Cortex of kidney (tissue), 1 donor: ENCODE measurements at places on chromosomes 1 and 21.

- DNase-seq = no peak
These were observed 137.3 kb upstream of the PLXNA2 start for GRCh38 chr1:208381481-208381880.

DNA sequence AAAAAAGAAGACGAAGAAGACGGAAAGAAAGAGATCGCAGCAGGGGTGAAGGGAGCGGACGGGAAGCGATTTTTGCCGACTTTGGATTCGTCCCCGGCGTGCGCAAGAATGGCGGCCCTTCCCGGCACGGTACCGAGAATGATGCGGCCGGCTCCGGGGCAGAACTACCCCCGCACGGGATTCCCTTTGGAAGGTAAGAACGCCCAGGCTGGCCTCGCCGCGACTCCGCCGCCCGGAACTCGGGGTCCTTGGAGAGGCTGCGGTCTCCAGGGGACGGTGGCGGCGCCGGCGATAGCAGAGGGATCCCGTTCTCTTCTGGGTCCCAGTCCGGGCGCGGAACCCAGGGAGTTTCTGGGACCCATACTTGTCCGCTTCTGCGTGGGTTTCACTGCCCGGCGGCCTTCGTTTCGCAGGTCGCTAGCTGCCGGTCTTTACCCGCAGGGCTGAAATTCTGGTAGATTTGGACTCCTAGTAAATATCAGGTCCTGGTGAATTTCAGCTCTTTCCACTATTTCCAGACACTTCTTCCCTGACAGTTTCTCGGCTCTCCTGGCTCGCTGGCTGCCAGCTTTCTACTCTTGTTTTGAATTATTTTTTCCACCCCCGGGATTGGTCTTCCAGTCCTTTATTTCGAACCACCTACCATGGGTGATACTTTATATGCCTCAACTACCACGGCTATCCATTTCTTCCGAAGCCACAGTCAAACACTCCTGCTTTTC, 1.0 kb downstream of the PAX7 start:
- no peak for DNase-seq

DNA sequence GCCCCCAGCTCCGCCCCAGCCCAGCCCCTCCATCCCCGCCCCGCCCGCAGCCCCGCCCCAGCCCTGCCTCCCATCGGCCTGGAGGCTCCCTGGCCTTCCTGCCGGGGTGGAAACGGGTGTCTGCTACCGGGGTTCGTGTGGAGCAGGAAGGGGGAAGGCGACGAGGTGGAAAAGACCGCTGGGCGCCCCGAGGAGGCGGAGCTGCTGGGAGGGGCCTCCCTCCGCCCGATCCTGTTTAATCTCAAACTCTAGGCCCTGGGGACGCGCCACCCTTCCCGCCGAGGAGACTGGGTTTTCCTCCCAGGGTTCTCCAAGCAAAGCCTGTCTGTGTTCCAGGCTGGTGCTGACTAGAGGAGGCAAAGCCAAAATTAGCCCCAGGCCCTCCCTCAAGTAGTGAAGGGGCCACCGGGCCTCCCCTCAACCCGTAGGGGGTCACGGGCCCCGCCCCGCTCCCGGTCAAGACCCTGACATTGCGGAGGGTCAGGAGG, 16.2 kb upstream of the TTLL10 start:
- DNase-seq = no peak

- no peak for DNase-seq
These were observed 150.1 kb downstream of the PLA2G4A start for GRCh38 chr1:186978596-186979556.

- DNase-seq = no peak
These were observed 6.3 kb upstream of the CRYBG2 start for GRCh38 chr1:26359981-26360806.

GRCh38 chr1:12618661-12618964, 603 bp upstream of the DHRS3 start:
- DNase-seq = no peak

- no peak for DNase-seq
These were observed 60.4 kb upstream of the BACH1 start for GRCh38 chr21:29238053-29238966.

DNA sequence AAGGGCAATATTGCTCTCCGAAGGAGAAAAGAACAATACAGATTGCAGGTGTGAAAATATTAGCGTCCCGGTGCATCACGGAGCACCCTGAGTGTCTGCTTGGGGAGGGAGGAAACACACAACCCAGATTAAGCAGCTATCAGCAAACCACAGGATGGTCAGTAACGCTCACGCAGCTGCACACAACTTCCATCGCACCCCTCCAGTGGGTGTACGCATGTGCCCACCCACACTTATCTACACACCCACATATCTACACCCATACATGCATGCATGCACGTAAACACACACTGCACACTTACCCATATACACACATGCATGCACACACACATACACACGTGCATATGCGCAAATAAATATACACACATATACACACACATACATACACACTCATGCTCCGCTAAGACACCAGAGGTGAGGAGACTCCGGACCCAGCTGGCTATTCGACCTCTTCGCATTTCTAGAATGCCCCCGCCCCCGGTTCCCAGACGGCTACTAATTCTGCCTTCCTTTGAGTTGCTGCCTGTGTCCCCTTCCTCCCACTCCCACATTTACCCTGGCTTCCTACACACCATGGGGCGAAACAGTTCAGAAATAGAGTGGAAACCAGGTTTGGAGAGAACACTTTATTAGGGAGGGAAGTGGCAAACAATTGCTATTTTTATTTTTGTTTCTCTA, 26.2 kb downstream of the ITPKB start:
- no peak for DNase-seq

- no peak for DNase-seq
These were observed 40.0 kb upstream of the DHCR24 start for GRCh38 chr1:54926970-54927369.

GRCh38 chr1:17915511-17916197, 160.5 kb downstream of the ACTL8 start:
- no peak for DNase-seq

DNA sequence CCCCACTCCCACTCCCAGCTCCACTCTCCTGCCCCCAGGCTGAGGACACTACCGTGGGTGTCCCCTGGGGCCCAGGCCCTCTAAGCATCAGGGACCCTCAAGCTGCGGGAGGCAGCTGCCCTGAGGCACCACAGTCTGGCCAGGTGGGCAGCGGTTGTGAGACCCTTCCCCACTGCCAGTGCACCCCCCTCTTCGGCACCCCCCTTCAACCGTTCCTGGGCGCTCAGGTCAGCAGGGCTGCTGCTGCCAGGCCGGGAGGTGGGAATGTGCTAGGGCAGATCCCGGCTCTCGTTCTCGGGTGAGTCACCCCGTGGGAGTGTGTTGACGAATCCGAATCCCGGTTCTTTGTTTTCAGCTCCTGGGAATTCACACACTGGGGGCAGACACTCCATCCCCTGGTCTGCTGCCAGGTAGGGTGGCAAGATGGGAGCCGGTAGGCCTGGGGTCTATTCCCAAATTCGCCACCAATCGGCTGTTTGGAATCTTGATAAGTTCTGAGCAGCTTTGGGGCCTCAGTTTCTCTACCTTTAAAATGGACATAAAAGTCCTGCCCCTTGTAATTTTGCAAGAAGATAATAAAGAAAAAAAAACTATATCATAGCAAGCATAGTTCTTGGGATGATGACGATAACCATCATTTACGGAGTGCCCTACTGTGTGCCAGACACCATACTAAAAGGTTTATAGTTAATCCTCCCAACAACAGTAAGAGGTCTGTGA, 28.5 kb upstream of the CASZ1 start:
- no peak for DNase-seq

GRCh38 chr21:41583274-41583790, 75.4 kb upstream of the TMPRSS2 start:
- no peak for DNase-seq

DNA sequence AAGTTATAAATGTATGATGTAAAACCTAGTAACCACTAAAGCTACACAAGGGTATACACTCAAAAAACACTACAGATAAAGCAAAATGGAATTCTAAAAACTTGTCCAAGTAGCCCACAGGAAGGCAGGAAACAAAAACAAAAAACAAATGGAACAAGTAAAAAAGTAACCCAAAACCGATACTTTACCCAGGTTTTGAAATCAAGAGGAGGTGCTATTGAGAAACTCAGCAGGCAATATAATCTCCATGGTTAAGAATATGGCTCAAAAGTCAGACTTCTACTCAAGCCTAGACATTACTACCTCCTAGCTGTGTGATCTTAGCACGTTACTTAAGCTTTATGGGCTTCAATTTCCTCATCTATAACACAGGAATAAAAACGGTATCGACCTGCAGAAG, 13.3 kb downstream of the RBBP5 start:
- DNase-seq = no peak

DNA sequence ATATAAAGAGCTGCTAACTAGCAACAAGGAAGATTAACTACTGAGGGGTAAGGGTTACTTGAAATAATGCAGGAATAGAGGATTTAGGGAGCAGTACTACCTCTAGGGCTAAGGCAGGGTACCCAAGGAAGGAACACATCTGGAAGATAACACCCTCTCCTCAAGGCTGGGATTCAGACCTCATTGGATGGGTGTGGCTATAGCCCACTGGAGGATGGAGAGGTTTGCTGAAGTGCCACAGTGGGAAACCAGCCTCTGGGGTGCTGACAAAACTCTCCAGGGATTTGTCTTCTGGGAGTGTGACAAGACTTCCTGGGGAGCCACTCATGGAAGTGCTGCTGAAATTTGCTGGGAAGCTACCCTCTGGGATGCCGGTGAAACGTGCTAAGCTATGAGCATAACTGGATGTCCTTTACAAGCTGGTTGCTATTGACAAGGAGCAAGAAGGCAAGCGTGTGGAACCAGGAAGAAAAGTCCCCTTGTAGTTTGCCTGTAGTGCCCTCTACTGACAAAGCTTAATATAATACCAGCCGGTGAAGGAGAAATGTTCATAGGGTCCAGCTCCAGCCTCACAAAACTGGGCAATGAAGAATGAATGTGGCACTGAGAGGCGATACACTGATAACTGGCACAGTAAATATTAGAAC, 122.8 kb upstream of the USP24 start:
- no peak for DNase-seq

- no peak for DNase-seq
These were observed 11.6 kb downstream of the STYXL2 start for GRCh38 chr1:167105271-167106118.

GRCh38 chr1:21939650-21940374, 2.7 kb upstream of the HSPG2 start:
- DNase-seq = no peak

- DNase-seq = no peak
These were observed 9.6 kb downstream of the TMCO1 start for GRCh38 chr1:165759095-165759494.

GRCh38 chr1:60535713-60536112, 462.1 kb upstream of the C1orf87 start:
- no peak for DNase-seq

DNA sequence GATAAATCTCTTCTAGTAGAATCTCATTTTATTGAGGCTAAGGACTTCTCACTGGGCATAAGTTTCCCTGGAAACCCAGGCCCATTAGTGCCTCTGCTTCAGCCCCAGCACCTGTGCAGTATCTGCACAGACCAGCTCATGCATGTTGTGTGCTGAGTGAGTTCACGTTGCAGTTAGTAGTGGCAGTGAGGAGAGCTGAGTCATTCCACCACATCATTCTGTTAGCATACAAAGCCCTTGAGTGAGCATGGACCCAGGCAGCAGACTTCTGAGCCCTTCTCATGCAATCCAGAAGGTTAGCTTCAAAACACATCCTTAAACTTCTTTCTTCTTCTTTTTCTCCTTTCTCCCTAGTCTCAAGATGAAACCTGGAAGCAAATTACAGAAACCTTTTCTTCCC, 45.8 kb upstream of the NTPCR start:
- DNase-seq = no peak

- no peak for DNase-seq
These were observed 88.3 kb upstream of the TNFSF4 start for GRCh38 chr1:173295391-173295790.

DNA sequence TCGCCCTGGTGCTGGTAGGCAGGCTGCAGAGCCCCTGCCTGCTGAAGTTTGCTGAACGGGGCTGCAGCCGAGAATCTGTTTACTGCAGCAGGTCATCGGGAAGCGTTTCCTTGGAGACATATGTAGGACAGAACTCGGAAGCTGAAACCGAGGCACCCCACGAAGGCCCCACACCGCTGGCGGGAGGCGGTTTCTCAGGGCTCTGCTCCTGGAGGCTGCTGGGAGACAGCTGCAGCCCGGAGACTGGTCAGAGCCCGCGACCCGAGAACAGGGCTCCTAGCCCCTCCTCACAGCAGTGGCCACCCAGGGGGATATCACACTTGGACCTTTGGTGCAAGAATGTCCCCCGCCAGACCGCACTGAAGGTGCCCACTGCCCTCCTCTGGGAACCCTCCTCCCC, 12.7 kb upstream of the PLCH2 start:
- no peak for DNase-seq

DNA sequence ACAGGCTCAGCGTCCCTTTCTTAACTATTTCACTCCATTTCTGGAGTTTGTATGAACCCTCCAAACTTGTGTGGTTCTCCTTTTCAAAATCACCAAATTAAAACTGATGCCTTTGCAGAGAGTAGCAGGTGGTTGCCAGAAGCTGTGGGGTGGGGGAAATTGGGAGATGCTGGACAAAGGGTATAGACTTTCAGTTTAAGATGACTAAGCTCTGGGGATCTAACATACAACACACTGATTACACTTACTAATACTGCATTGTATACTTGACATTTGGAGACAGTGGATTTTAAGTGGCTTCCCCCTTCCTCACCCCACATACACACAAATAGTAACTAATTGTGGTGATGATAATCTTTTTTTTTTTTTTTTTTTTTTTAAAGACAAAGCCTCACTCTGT, 11.1 kb upstream of the SCYL3 start:
- DNase-seq = no peak

DNA sequence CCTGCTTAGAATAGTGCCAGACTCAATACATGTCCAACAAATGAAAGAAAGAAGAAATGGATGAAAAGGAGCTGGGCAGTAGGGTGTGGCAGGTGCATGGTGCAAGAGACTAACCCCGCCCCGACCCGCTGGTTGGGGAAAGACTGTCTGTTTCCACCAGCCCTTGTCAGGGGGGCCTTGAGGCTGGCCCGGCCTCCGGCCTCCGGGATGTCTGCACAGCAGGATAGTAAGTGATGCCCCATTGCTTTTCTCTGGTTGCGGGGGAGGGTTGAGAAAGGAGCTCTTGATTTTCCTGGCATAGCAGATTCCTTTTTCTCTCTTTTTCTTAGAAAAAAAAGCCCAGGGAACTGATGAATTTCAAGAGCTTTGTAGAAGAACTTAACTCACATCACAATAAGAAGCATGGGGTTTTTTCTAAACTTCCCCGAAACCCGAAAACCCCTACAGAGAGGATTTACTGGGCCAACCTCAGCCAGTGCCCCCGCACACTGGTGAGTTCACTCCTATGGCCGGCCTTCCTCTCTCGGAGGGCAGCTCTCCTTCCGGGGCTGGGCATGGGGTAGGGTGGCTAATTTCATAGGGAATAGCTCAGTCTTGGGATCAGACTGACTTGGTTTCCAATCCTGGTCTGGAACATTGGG, 12.5 kb upstream of the TTC22 start:
- DNase-seq = no peak
